ENCODE measurements at places on chromosomes 1 and 21.

GRCh38 chr1:234240680-234241079 lies 132.6 kb upstream of the COA6 start:
- no peak for DNase-seq

- no peak for DNase-seq
Measured at GRCh38 chr1:156928043-156928602, 7.7 kb downstream of the LRRC71 start.

DNA sequence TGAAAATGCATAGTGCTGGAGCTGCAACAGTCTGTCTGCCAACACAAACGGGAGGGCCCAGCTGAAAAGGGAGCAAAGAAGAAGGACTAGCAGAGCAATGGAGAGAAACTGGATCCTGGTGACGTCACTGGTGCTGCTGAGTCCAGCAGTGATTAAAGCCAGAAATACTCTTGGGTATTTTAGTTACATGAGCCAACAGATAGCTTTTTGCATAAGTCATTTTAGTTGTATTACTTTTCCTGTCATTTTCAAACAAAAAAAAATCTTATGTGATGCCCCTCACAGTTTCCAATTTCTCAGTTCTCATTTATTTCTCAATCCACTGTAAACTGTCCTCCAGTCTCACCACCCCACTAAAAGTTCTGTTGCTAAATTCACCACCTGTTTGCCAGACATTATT lies 38.7 kb upstream of the NEK7 start:
- DNase-seq: peak; percentile 19

GRCh38 chr1:222613627-222614026 lies 4.3 kb upstream of the MIA3 start:
- no peak for DNase-seq

GRCh38 chr1:41623736-41624135 lies 139.3 kb upstream of the EDN2 start:
- DNase-seq: no peak

GRCh38 chr1:199102239-199102638 lies 463.4 kb downstream of the PTPRC start:
- no peak for DNase-seq

DNA sequence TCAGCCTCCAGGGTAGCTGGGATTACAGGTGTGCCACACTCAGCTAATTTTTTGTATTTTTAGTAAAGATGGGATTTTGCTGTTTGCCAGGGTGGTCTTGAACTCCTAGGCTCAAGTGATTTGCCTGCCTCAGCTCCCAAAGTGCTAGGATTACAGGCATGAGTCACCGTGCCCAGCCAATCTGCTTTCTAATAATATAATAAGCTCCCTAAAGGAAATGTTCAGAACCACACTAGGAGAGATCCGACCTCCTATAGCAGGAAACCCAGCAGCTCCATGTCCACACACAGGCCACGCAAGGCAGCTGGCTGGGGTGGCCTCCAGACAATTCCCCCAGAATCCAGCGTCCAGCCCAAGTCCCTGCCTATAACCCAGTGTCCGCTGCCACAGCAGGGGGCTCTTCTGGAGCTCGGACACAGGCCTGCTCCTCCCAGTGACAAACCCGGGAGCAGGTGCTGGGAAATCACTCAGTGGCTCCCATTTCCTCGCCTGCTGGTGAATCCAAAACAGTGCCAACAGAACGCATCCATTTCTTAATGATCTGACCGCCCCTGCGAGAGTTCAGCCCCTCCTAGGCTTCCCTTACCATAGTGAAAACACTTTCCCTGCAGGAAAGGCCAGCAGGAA lies 7.5 kb downstream of the RIPK4 start:
- DNase-seq: peak; percentile 81

DNA sequence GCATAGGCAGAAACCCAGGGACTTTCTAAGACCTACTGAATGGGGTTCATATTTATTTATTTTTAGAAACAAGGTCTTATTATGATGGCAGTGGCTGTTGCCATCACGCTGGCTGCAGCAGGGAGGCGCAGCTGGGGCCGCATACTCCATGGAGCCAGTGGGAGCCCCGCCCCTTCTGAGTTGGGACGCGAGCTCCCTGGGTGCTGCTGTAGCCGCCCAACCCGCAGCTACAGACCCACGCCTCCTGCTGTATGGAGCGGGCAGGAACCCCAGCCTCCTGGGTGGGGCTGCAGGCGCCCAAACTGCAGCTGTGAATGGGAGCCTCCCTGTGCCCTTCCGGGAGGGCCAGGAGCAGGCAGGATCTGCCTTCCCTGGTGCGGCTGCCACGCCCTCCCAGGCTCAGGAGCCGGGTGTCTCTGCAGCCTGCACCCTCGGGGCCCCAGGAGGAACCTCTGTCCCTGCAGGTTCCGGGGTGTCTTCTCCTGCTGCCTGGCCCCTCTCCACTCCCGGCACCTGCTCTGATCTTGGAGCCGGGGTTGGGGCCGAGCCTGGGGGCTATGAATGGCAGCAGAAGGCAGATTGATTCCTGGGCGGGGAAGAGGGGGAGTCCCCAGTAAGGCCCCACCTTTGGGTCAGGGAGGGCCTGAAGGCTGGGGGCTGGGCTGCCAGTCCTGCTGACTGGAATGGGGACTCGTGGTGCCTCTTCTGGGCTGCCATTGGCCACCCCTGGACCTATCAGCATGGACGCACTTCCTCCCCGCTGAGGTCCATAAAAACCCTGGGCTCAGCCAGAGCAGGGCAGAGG lies 66.5 kb upstream of the LRRN2 start:
- peak; percentile 49 for DNase-seq

DNA sequence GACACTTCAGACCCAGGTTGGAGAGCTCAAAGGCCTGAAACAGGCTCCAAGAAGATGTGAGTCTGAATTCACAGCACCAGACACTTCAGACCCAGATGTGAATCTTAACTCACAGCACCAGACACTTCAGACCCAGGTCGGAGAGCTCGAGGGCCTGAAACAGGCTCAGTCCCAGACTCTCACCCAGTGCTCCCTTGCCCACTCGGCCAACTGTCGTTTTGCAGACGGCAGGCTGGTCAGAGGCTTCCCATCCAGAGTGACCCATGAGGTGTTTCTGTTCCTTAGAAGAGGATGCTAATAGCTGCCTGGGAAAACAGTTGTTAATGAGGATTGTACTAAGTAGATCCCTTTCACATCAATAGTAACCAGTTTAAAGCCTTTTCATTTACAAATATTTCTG lies 88.4 kb downstream of the ADARB1 start:
- no peak for DNase-seq

- no peak for DNase-seq
Measured at GRCh38 chr1:180862305-180862704, 50.4 kb upstream of the KIAA1614 start.

GRCh38 chr1:113390871-113391648 lies 745 bp downstream of the MAGI3 start:
- DNase-seq: peak; percentile 23

GRCh38 chr1:82875170-82875569 lies 1074.4 kb downstream of the ADGRL2 start:
- no peak for DNase-seq

- DNase-seq: peak; percentile 14
Measured at GRCh38 chr1:85884372-85885035, 176.3 kb upstream of the ZNHIT6 start.

DNA sequence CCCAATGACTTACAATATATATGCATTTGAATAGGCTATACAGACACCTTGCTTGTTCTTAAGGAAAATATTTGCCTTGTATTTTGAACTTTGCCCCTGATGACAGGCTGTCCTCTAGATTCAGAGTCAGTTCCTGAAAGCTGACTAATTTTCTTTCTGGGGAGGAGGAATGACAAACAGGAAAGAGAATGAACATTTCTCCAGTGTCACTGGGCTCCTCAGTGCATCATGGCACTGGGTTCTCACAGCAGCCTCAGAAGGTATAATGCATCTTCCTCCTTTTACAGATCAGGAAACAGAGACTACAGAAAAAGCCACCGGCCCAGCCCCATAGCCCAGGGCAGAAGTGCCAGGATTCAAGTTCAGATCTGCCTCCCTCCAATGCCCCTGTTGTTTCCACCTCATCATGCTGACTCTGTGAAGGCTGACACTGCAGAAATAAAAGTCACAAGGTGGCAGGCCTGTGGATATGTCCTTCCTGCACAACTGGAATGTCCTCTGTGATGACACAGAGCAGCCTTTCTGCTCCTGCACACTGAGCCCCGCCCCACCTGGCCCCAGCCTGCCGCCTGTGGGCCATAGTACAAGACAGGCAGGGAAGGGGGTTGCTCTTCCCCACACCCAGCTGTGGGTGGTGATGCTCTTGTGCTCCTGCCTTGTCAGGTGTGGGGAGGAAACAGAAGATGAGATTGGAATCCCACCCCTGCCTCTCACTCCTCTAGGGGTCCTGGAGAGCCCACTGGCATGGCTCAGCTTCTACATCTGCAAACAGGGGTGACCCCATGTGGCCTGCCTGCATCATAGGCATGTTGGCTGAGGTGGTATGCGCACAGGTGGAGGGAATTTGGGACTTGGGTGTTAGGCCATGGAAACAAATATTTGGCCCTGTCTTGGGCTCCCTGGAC lies 6.4 kb downstream of the TTC22 start:
- no peak for DNase-seq

DNA sequence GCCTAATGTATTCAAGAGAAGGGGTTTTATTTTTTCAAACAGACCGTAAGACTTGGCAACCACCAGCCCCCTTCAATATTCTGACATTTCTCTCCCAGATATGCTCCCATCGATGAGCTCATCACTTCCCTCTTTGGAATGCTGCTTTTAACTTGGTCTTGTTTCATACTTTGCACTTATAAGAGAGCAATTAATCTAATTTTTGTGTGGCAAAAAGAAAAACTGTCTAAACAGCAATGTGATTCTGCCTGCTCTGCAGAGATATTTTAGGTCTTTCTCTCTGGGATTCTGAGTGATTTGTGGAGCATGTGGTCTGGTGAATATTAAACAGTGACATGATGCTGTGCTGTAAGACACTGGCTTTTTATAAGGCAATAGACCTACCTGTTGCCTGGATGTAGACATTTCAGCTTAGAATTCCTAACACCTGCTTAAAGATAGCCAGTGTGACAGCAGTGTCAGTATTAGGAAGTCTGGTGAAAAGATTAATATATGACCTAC lies 284.8 kb downstream of the BACH1 start:
- no peak for DNase-seq

DNA sequence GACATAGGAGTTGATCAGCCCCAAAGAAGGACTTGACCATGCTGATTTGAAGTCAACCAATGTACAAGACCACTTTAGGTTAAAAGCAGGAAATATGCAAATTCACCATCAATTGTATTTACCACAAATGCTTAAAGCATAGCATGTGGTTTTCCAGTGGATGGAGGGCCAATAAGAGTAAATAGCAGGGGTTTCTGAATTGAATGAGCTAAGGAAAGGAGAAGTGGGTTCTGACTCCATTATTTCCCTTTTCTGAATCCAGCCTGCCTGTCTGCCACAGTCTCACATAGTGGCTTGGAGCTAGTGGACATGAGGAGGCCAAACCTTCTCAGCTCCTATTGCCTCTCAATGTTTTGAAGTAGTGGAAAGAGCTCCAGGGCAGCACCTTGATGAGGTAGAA lies 7.2 kb upstream of the TNFSF18 start:
- DNase-seq: no peak

GRCh38 chr21:38126666-38127303 lies 130.0 kb upstream of the KCNJ15 start:
- peak; percentile 64 for DNase-seq

GRCh38 chr1:116439701-116440100 lies 66.7 kb downstream of the ATP1A1 start:
- no peak for DNase-seq

DNA sequence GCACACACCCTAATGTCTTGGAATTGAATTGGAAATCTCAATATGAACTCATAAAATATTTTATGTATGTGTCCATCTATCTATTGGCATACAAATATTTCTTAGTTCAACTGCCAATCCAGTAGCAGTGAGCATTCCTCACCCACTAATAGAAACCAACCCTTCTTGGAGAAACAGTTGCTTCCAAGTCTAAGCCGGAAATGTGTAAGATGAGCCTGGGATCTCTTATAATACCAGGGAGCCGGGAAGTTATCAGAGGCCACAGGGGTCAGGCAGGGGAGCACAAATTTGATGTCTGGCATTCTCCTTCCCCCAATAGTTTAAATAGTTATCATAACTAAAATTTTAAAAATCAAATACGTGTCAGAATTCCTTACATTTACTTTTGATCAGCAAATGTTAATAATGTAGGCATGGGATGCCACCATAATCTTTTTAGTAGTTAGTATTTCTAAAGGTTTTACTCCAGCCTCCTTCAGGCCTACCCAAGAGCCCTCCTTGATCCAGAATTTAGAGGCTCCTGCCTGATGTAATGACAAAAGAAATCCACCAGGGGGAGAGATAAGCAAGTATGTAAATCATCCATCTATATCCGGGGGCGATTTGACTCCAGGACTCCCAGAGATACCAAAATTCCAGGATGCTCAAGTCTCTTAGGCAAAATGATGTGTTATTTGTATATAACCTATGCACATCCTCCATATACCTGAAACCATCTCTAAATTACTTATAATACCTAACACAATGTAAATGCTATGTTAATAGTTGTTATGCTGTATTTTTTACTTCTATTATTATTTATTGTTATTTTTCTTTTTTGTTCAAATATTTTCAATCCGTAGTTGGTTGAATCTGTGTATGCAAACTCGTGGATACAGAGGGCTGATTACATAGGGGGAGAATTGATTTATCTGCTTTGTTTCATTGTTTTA lies 218.7 kb upstream of the COA6 start:
- DNase-seq: peak; percentile 69

DNA sequence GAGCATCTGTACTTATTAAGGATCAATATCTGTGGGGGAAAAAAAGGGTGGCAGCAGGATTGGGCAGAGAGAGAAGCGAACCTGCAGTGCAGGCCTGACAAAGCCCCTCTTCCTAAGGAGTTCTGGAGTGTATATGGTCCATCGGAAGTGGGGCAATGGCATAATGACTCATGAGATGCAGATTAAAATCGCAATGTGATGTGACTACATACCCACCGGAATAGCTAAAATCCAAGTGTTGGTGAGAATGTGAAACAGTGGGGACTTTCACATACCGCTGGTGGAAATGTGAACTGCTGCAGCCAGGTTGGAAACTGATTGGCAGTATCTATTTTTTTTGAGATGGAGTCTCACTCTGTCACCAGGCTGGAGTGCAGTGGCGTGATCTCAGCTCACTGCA lies 8.2 kb upstream of the CREG1 start:
- no peak for DNase-seq

DNA sequence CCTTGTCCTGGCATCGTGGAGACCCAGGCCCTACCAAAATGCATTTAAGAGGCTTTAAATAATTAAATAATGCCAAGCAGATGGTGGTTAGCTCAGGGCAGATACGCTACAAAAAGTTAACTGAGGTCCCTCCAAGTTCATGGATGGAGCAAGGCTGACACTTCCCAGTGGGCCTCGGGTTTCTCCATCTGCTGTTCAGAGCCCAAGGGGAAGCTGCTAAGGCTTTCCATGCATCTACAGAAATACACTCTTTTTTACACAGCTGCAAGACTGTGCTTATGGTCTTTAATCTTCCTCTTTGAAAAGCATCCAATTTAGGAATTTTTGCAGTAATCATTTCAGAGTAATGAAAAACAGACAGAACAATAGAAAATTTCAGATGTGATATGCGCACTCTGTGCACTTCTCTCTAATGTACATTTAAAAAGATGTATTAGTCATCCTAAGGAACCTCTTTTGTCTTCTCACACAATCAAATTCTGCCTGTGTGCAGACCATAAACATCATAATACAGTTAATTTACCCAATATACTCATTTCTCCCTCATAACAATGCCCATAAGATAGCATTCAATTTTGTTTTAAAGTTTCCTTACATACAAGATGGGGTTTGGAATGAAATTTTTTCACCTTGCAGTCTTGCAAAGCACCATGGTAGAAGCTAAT lies 173.2 kb upstream of the ATP1B1 start:
- DNase-seq: no peak

All from H4 (cell line).